ENCODE measurements at places on chromosomes 5 and 9. TPM values are rescaled to one million over a fixed set of nuclear protein-coding genes. Genes with fewer than 3 reads are reported as not detected.

DNA sequence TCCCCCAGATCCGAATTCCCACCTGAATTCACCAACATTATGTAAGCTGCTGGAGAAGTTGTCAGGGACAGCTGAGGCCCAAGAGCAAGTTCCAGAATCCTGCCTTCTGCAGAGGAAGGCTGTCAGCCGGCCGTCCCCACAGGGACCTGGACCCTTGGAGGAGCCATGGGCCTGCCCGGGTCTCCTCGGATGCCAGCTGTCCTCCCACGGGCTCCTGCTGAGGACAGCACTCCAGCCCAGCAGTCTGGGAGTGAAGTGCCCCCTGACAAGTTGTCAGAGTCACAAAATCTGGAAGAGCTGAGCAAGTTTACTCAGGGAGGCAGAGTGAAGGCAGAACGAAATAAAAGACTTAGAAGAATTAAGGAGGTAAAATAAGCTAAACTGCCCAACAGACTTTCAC is 192.5 kb upstream of the DAPK1 start:
- no peaks in the 10 kb centered on the region for H3K27me3 ChIP-seq
- no peaks in the 10 kb centered on the region for H3K36me3 ChIP-seq
- H3K4me3 ChIP-seq, result no peak overlapping the region
- DNase-seq, result no peak
- H3K27ac ChIP-seq, result no peak overlapping the region

GRCh38 chr9:110007477-110008270 is 200.3 kb downstream of the C9orf152 start:
- H3K4me1 ChIP-seq, result no peaks in the 10 kb centered on the region
- no peaks in the 10 kb centered on the region for H3K27me3 ChIP-seq
- no peak for DNase-seq
- no peak overlapping the region for H3K4me3 ChIP-seq

DNA sequence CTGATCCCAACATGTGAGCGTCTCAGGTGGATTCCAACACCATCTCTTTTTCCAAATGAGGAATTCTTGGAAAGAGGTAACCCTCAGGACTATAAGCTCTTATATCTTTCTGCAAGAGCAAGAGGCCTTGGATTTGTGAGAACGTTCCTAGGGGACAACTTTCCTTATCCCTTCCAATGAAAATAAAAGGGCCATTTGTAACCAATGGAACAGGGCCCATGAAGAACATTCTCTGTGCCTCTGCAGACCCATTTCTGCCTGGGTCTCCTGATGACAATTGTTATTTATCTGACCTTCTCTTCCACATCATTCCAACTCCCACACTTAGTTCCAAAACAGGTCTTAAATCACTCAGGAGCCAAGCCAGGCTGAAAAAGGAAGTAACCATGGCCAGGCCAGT is 202.6 kb downstream of the ZNF462 start:
- H3K36me3 ChIP-seq, result no peaks in the 10 kb centered on the region
- no peaks in the 10 kb centered on the region for H3K27me3 ChIP-seq
- no peak overlapping the region for H3K27ac ChIP-seq

CDH9 gene
- total RNA-seq, result not detected

GRCh38 chr5:36457511-36458270 is 148.7 kb upstream of the SLC1A3 start:
- H3K27ac ChIP-seq, result no peak overlapping the region
- no peak overlapping the region for H3K4me3 ChIP-seq
- H3K4me1 ChIP-seq, result peaks cover 11% of the 10 kb centered on the region

DNA sequence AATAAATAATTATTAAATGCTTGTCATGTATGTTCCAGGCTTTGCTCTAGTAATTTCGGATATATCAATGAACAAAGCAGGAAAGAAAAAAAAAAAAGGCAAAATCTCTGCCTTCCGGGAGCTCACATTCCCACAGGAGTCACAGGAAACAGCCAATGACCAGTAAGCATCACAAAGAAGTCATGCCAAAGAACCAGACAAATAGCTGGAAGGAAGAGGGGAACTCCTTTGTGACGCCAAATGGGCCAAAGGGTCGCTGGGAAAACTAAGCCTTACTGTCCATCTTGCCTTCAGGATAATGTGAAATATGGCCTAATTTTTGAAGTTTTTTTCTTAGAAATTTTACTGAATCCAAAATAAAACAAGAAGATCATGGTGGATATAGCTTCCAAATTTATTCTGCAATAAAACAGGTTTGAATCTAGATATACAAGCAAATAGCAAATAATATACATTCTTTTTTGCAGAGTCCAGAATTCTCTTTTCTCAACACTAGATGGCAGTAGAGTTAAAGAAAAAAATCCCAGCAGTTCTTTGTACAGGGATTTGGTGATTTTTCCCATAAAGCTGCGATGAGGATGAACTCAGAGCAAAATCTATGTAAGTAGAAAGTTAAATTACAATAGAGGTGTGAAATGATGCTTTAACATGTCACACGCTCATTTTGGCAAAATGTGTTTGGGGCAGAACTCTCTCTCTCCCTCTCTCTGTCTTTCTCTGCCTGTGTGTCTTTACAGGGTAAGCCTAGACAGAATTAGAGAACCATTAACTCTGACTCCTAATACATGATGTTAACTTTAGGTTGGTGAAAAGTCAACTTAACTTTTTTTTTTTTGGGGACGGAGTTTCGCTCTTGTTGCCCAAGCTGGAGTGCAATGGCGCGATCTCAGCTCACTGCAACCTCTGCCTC is 60.0 kb upstream of the TUT7 start:
- no peaks in the 10 kb centered on the region for H3K27me3 ChIP-seq
- DNase-seq, result no peak
- H3K4me3 ChIP-seq, result no peak overlapping the region
- no peak overlapping the region for H3K27ac ChIP-seq
- no peaks in the 10 kb centered on the region for H3K4me1 ChIP-seq

TXNDC8 gene
- total RNA-seq, result not detected

DNA sequence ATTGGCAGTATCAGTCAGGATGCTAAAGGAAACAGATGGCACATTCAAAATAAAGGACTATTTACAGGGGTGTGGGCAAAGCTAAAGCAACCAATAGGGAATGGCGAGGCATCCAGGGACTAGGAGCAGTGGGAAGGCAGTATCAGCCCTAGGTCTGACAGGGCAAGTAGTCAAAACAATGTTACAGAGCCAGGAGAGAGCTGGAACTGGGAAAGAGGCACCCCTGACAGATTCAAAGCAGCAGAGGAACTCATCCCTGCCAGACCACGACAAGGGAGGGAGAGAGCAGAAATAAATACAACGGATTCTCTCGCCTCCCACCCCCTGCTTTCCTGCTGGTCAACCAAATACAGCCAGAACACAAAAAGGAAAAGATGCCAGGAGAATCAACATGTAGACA is 371.5 kb downstream of the NR2F1-AS1 start:
- no peak overlapping the region for H3K4me3 ChIP-seq
- no peaks in the 10 kb centered on the region for H3K27me3 ChIP-seq
- DNase-seq, result no peak
- no peaks in the 10 kb centered on the region for H3K36me3 ChIP-seq
- no peak overlapping the region for H3K27ac ChIP-seq
- H3K4me1 ChIP-seq, result no peaks in the 10 kb centered on the region

GRCh38 chr5:107592515-107592914 is 78.2 kb downstream of the EFNA5 start:
- no peak for DNase-seq
- no peaks in the 10 kb centered on the region for H3K4me1 ChIP-seq
- peaks cover 3% of the 10 kb centered on the region for H3K27me3 ChIP-seq

GRCh38 chr9:6007058-6007769 is 8.2 kb downstream of the RANBP6 start:
- H3K27ac ChIP-seq, result no peak overlapping the region
- 0 out of 2 replicates have a peak, but pooled peaks cover 4% of the 10 kb centered on the region for H3K36me3 ChIP-seq
- no peaks in the 10 kb centered on the region for H3K27me3 ChIP-seq
- peak overlapping the region; percentile 78 for H3K4me3 ChIP-seq
- H3K4me1 ChIP-seq, result 0 out of 2 replicates have a peak, but pooled peaks cover 3% of the 10 kb centered on the region

DNA sequence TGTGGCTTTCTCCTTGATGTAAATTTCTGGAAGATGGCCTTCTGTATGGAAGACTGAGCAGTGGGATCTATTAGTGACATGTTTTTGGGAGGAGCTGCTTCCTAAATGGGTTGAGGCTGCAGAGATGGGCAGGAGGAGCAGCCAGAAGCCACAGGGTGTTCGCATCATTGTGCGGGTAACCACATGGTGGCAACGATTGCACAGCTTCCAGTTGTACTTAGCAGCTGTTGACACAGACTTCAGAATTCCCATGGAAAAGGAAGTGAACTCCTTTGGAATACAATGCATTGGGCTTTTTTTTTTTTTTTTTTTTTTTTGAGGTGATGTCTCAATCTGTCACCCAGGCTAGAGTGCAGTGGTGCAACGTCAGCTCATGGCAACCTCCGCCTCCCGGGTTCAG is 297.3 kb downstream of the NR3C1 start:
- peak; percentile 54 for DNase-seq
- H3K36me3 ChIP-seq, result no peaks in the 10 kb centered on the region
- no peaks in the 10 kb centered on the region for H3K4me1 ChIP-seq
- H3K27me3 ChIP-seq, result no peaks in the 10 kb centered on the region
- H3K27ac ChIP-seq, result no peak overlapping the region

- H3K27ac ChIP-seq, result no peak overlapping the region
- H3K36me3 ChIP-seq, result no peaks in the 10 kb centered on the region
- DNase-seq, result no peak
- H3K4me3 ChIP-seq, result no peak overlapping the region
Observed at GRCh38 chr5:122296871-122297270, 15.2 kb upstream of the SNCAIP start.

RMRP gene
- total RNA-seq, result 826 TPM

DNA sequence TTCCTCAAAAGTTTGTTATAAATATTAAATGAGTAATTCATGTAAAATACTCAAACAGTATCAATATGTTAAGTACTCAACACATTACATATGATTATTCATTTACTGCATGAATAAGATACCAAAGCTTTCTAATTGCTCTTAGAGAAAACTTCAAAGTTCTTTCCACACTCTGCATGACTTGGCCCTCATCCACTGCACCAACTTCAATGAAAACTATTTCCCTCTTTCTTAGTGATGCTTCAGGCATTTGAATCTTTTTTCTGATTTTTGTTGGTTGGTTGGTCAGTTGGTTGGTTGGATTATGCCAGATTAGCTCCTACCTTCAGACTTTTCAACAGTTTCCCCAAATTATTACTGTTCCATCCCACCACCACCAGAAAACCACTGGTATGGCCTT is 314.7 kb upstream of the RGMB start:
- H3K36me3 ChIP-seq, result no peaks in the 10 kb centered on the region
- H3K27me3 ChIP-seq, result no peaks in the 10 kb centered on the region
- H3K27ac ChIP-seq, result no peak overlapping the region
- H3K4me1 ChIP-seq, result peaks cover 21% of the 10 kb centered on the region

DNA sequence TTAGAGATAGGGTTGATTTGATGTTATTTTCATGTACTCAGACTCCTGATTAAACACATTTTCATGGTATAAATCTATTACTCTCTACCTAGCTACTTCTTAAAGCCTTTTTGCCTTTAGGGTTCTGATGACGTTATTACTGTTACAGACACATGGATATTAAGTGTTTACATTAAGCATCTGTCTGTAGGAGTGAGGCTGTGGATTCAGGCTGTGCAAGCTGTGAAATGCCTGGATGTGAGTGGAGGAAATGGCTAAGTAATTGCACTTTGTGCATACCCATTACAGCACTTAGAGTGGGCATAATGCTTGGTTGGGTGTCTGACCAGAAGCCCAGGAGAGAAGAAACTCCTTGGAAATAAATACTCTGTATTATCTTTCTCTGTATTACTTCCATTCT is 186.8 kb downstream of the SNX18 start:
- DNase-seq, result no peak
- H3K27me3 ChIP-seq, result no peaks in the 10 kb centered on the region
- H3K36me3 ChIP-seq, result peaks cover 3% of the 10 kb centered on the region
- H3K4me1 ChIP-seq, result peaks cover 42% of the 10 kb centered on the region

CSNK1G3 gene
- 75.1 TPM for total RNA-seq

Data from SJSA1 (cell line).